Uterus (tissue), 4 donors: ENCODE measurements at places on chromosomes 16 and 17. TPM values are rescaled to one million over a fixed set of nuclear protein-coding genes. Genes with fewer than 3 reads are reported as not detected.
A peak's percentile ranks its signal among the peaks of the same experiment; 100 is the strongest.

DNA sequence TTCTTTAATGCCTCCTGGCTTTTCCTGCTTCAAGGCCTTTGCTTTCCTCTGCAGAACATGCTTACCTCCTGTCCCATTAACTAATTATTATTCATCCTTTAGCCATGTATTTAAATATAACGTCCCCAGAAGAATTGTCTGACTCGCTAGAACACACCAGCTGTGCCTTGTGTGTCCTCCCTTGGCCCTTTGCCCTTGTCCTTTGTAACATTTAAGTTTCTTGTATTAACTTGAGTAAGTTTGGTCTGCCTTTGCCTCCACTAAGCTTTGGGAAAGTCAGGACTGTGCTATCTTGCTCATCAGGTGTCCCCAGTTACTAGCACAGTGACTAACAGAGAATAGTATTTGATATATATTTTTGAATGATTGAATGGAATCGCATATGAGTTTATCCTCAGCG, 29.6 kb upstream of the ABCA9 start:
- no peaks in the 10 kb centered on the region for H3K4me1 ChIP-seq
- H3K36me3 ChIP-seq: no peaks in the 10 kb centered on the region
- no peaks in the 10 kb centered on the region for H3K27me3 ChIP-seq
- no peak overlapping the region for H3K4me3 ChIP-seq

DNA sequence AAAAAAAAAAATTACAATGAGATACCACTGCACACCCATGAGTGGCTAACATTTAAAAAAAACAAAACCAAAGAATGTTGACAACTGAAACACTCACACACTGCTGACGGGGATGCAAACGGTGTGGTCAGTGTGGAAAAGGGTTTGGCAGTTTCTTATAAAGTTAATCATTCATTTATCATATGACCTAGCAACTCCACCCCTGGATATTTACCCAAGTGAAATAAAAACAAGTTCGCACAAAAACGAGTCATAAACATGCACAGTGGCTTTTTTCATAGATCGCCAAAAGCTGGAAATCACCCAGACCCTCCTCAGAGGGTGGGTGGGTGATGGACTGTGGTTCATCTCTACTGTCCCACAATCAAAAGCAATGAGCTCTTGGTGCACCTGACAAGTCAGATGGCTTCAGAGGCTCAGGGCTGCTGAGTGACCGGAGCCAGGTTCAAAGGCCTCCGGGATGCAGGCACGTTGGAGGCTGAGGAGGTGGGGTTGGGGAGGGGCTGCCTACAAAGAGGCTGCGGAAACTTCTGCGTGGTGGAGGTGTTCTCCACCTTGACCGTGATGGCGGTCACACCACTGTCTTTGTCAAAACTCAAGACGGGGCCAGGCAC, 14.2 kb downstream of the RAB40B start:
- DNase-seq: no peak
- no peaks in the 10 kb centered on the region for H3K27me3 ChIP-seq
- H3K4me3 ChIP-seq: no peak overlapping the region
- no peak overlapping the region for H3K27ac ChIP-seq
- no peaks in the 10 kb centered on the region for H3K36me3 ChIP-seq

DNA sequence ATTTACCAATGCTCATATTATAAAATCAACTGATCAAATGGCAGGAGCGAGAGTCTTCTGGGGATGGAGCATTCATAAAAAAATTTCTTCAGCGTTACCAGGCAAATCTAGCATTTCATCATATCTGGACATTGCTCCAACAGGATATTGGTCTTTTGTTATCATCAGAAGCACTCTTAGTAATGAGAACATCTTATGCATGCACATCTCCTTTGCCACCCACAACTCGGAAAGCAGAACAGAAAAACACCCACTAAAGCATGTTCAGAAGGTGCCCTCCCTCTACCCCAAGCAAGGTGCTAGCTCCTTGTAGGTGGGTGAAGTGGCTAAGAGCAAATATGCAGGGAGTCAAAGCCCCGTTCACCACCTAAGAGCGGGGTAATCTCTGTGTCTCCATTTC, 18.9 kb downstream of the ARHGAP17 start:
- no peak for DNase-seq
- peaks cover 25% of the 10 kb centered on the region for H3K4me1 ChIP-seq
- H3K27me3 ChIP-seq: no peaks in the 10 kb centered on the region
- H3K27ac ChIP-seq: no peak overlapping the region
- H3K4me3 ChIP-seq: no peak overlapping the region

DNA sequence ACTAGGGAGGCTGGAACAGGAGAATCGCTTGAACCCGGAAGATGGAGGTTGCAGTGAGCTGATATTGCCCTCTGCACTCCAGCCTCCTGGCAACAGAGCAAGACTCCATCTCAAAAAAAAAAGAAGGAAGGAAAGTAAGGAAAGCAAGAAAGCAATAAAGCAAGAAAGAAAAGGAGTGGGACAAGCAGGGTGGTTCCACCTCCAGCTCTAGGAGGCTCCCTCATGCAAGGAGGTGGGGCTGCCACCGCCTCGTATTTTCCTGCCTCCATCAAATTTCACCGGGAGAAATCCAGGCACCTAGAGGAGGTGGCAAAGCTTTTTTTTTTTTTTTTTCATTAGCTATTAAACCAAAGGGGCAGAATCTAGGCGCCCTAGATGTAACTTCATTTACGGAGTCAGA, 1.0 kb downstream of the CYB561 start:
- DNase-seq: no peak
- peaks cover 8% of the 10 kb centered on the region for H3K4me1 ChIP-seq

DNA sequence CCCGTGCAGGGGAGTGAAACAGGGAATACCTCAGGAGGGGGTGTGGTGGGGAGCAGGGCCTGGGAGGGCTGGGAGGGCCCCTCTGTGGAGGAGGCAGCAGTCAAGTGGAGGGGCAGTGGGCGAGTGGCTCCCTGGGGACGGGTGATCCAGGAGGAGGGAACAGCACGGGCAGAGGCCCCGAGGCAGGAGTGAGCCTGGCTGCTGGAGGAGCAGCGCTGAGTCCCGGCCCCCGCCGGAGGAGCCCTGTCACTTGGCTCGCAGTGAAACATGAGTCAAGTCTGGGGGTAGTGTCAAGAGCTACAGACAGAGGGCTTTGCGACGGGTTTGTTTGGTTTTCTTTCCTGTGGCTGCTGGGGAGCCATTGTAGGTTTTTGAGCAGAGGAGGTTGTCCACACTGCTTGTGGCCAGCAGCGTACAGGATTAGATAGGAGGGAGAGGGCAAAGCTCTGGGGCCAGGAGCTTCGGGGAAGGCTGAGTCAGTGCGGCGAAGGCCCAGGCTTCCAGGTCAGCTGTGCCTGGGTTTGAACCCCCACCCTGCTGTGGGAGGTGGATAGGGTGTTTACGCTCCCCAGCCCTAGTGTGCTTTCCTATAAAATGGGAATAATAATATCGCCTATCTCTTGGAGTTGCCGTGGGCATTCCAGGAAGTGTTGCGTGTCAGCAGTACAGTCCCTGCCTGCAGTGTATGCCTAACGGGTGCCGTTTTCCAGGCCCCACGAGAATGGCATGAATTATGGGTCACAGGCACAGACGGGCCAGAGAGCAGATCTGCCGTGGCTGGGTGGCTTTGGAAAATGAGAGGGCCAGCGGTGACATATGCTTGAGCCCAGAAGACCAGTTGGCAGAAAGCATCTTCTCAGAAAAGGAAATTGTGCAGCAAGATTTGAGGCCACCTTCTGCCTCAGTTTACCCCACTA, 115.9 kb upstream of the CIBAR2 start:
- H3K27me3 ChIP-seq: no peaks in the 10 kb centered on the region
- H3K27ac ChIP-seq: peak overlapping the region; percentile 41
- DNase-seq: peak; percentile 61
- H3K36me3 ChIP-seq: no peaks in the 10 kb centered on the region
- H3K4me1 ChIP-seq: peaks cover 25% of the 10 kb centered on the region
- no peak overlapping the region for H3K4me3 ChIP-seq

- no peaks in the 10 kb centered on the region for H3K36me3 ChIP-seq
- H3K4me1 ChIP-seq: no peaks in the 10 kb centered on the region
- DNase-seq: no peak
- H3K27me3 ChIP-seq: no peaks in the 10 kb centered on the region
- no peak overlapping the region for H3K27ac ChIP-seq
These were observed 1308.4 kb downstream of the CDH8 start for GRCh38 chr16:60727851-60728250.

DNA sequence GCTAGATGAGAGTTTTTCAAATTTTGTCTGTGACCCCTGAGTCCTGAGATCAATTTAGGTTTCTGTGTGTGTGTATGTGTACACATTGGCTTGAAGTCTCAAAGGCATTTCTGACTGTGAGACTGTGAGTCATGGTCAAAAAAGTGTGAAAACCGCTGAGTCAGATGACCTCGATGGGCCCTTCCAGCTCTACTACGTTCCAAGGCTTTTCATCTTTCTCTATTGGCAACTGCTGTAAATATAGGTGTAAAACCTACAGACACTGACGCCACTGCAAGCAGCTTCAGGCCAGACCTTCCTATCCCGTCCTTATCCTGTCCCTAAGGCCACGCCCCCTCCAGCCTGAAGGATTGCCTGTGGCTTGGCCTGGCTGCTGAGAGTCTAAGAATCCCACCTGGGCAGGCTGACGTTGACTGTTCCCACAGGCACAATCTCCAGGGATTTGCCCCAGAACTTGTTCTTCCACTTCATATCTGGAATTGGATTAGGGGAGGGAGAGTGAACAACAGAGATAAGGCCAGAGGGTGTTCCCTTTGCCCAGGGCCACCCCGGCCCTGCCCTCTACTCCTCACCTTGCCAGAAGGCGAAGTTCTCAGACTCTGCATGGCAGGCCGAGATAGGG, 11.3 kb downstream of the OSBPL7 start:
- no peak for DNase-seq
- H3K27me3 ChIP-seq: no peaks in the 10 kb centered on the region
- no peaks in the 10 kb centered on the region for H3K4me1 ChIP-seq
- no peaks in the 10 kb centered on the region for H3K36me3 ChIP-seq
- no peak overlapping the region for H3K27ac ChIP-seq
- H3K4me3 ChIP-seq: no peak overlapping the region

DNA sequence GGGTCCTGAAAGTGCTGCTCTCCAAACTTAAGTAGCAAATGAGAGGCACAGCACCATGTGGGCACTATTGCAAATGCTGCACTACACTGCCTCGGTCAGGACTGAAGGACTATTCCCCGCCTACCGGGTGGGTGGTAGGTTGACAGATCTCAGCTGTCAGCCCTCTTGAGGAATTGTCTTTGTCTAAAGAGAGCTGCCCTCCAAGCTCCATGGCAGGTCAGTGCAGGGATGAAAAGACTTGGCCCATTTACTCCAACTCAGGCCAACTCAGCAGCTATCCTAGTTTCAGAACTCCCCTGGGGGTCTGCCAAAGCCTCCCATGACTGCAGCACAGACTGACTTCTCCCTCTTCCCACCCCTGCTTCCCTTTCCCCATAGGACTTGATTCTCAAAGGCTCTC, 3.4 kb upstream of the PDZD9 start:
- H3K4me1 ChIP-seq: no peaks in the 10 kb centered on the region
- H3K27me3 ChIP-seq: no peaks in the 10 kb centered on the region
- no peak overlapping the region for H3K27ac ChIP-seq

- DNase-seq: no peak
- H3K27me3 ChIP-seq: no peaks in the 10 kb centered on the region
- no peak overlapping the region for H3K27ac ChIP-seq
- H3K4me3 ChIP-seq: no peak overlapping the region
These were observed 2.9 kb upstream of the EPX start for GRCh38 chr17:58189436-58190146.

DNA sequence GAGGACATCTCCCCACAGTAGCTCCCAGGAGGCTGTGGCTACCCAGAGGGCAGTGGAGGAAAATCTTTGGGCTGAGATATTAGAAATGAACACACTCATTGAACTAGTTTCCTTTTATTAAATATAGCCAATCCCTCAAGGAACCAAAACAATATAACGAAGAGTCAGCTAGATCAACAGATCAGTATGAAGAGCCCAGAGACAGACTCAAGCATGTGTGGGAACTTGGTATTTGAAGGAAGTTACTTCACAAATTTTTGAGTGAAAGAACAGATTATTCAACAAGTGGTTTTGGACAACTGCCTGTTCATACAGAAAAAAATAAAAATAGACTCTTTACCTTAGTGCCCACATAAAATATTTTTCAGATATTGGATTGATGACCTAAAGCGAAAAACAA, 183.6 kb upstream of the PMFBP1 start:
- no peaks in the 10 kb centered on the region for H3K36me3 ChIP-seq
- H3K27me3 ChIP-seq: no peaks in the 10 kb centered on the region
- H3K4me1 ChIP-seq: no peaks in the 10 kb centered on the region
- no peak overlapping the region for H3K4me3 ChIP-seq

Gene GRIN2A
- total RNA-seq: 0.29 TPM

Gene ADGRG3
- total RNA-seq: 2.5 TPM

Gene GRAP
- 8.3 TPM for total RNA-seq

Gene ZNF594
- total RNA-seq: 7.9 TPM

Gene KRT20
- 0.29 TPM for total RNA-seq

Gene HP
- 16.1 TPM for total RNA-seq

Gene KIF18B
- total RNA-seq: not detected

Gene TRPV3
- total RNA-seq: 1.5 TPM

Gene SIAH1
- total RNA-seq: 42.3 TPM

Gene LDHD
- total RNA-seq: 4.4 TPM
